ENCODE measurements at places on chromosomes 13 and 19.

GRCh38 chr19:17718550-17718946 is 732 bp upstream of the MAP1S start:
- DNase-seq: no peak

- DNase-seq: no peak
Measured at GRCh38 chr19:12163826-12164225, 930 bp downstream of the ZNF136 start.

- no peak for DNase-seq
Measured at GRCh38 chr19:16217716-16218451, 20.2 kb downstream of the AP1M1 start.

- DNase-seq: no peak
Measured at GRCh38 chr19:48784527-48784926, 26.3 kb downstream of the BCAT2 start.

DNA sequence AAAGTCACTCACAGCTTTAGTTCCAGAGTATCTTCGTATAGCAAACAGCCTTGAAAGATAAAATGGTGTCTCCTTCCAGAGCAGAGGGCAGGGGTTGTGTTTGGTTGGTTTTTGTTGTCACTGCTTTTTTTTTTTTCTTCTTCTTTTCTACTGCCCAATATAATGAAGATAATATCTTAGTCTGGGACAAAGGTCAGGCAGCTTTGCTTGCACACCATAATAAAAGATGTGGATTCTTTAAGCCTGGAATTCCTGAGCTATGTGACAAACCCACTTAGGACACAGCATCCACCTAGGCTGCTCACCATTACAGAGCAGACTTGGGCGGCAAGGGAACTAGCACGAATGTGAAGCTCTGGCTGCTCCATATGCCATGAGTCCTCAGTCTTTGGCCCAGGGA is 165.6 kb upstream of the MIR17HG start:
- DNase-seq: no peak

GRCh38 chr19:8488365-8488764 is 14.1 kb downstream of the PRAM1 start:
- DNase-seq: no peak

GRCh38 chr19:14073261-14073924 is 807 bp downstream of the MISP3 start:
- peak; percentile 86 for DNase-seq

DNA sequence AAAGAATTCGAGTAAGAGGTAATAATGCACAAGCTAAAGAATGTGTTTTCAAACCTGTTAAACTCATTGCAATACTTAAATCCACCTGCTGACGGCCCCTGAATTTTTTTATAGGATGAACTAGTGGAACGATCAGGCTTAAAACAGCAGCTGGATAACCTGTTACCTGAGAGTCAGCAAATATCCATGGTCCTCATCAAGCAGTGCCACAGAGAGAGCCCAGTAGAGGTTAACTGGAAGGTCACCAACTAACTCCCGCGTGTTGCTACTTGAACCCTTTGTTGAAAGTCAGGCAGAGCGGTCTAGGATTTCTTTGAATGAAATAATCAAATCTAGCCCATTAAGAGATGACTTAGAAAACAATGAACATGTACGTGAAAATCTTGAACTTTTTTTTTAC is 47.6 kb upstream of the SPRY2 start:
- no peak for DNase-seq

- DNase-seq: peak; percentile 79
Measured at GRCh38 chr19:2475018-2475701, 767 bp upstream of the GADD45B start.

DNA sequence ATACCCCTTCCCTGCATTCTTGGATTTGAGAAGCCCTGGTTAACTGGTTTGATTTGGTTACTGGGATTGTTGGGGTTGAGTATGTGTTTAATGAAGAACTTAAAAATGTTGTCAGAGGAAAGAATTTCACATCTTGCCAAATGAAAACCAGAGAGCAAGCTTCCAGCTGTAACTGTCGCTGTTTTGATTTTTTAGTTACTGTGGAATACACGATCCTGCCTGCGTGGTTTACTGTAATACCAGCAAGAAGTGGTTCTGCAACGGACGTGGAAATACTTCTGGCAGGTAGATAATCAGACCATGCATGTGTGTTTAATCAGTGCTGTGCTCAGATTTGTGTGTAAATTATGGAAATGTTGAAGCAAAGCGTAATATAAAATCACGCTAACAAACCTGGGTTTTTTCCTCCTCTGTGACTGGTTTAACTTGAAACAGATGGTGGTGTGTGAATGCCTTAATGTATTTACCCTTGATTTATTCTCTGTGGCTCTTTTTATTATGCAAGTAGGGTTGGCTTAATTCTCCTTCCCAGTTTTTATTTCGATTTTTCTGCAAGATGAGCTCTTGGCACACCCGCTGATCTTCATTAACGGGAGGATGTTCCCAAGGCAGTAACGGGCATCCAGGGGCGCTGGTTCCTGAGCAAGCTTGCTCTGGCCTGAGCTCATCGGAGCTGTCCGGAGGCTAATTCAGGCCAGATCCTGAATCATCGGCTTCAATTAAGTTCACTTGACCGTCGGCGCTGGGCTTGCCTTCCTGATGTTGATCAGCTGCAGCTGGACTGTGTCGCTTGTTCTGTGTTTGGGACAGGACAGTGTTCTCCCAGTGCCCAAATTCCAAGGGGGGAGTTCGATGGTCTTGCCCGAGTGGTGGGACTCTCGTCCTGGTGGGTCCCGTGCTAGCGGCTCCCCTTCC is 16.0 kb downstream of the UPF1 start:
- no peak for DNase-seq

- no peak for DNase-seq
Measured at GRCh38 chr13:98781045-98781444, 28.6 kb upstream of the SLC15A1 start.

- no peak for DNase-seq
Measured at GRCh38 chr19:17647071-17648020, 40.8 kb downstream of the UNC13A start.

DNA sequence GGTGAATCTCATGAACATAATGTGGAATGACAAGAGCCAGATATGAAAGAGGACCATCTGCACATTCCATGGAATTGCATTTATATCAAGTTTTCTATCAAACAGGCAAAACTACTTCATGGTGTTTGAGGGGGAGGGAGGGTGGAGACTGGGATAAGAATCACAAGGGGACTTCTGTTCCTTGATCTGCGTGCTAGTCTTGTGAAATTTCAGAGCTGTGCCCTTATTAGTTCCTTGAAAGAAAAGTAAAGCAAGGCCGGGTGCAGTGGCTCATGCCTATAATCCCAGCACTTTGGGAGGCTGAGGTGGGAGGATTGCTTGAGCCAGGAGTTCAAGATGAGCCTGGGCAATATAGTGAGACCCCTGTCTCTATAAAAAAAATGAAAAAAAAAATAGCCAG is 30.2 kb upstream of the CEBPG start:
- DNase-seq: no peak

DNA sequence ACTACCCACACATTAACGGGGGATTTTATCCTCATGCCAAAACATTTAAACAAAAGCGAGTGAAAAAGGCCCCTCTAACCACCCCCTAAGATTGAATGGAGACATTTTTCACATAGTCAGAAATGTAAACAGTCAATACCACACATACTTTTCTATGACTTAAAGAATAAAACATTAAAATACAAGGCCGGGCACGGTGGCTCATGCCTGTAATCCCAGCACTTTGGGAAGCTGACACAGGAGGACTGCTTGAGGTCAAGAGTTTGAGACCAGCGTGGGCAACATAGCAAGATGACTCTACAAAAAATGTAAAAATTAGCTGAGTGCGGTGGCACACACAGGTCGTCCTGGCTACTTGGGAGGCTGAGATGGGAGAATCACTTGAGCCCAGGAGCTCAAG is 47.3 kb downstream of the MPHOSPH8 start:
- DNase-seq: no peak

- peak; percentile 96 for DNase-seq
Measured at GRCh38 chr19:16897029-16897855, 8.4 kb downstream of the F2RL3 start.

DNA sequence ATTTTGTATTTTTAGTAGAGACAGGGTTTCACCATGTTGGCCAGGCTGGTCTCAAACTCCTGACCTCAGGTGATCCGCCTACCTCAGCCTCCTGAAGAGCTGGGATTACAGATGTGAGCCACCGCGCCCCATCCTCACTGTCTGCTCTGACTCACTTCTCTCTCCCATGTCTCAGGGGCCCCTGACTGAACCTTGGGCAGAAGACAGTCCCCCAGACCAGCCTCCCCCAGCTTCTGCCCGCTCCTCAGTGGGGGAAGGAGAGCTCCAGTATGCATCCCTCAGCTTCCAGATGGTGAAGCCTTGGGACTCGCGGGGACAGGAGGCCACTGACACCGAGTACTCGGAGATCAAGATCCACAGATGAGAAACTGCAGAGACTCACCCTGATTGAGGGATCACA is 5.0 kb downstream of the SIGLEC9 start:
- no peak for DNase-seq

Measured in GM13976 (cell line).